ENCODE measurements at places on chromosomes 16 and 17.

- DNase-seq, result no peak
Measured at GRCh38 chr17:80455336-80455710, 21.1 kb downstream of the NPTX1 start.

GRCh38 chr16:55534756-55535155 lies 25.9 kb downstream of the LPCAT2 start:
- DNase-seq, result no peak

- DNase-seq, result no peak
Measured at GRCh38 chr16:9419161-9419560, 327.7 kb downstream of the HAPSTR1 start.

DNA sequence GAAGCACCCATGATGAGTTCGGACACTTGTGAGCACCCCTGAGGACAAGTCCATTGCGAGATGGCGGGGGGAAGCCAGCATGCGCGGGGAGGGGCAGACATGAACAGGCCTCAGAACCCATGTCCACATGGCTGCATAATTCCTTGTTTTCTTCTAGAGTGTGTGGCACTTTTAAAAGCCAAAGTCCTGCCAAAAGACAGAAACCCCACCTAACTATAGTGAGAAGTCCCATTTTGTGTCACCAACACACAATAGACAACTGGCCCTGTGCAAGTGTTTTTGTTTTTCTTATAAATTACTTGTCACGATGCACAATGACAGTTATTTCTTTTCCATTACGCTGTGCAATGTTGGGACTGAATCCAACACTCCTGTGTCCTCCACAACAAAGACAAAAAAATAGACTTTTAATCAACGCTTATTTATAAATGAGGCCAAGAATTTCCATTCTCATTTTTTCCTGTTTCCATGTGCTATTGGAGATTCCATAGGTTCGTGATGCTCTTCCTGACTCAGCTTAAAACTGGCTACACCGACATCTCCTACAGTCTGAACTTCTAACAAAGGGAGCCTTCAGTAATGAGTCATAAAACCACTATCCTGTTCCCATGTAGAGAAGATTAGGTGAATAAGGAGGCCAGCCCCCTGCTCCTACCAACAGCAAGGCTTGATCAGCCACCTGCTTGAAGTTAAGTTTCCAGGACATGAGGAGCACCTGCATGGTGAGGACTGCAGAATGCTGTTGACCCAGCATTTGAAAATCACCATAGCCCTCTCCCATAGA lies 98.9 kb downstream of the ZNF423 start:
- DNase-seq, result no peak

DNA sequence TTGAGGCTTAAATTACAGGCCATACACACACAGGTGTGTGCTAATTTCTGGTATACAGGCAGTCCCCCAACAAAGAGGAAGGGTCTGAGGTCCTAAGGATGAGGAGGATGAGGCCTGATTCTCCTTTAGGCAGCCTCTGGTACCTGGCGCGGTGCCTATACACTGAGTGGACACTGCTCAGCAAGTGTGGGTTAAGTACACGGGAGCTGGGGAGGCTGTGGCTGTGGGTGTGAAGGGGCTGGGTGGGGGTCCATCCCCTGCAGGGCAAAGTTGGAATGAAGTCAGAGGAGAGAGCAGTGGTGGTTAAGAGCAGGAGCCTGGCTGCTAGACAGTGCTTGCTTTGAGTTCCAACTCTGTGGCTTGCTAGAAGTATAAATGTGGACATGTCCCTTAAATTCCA lies 10.9 kb downstream of the MRM1 start:
- no peak for DNase-seq

DNA sequence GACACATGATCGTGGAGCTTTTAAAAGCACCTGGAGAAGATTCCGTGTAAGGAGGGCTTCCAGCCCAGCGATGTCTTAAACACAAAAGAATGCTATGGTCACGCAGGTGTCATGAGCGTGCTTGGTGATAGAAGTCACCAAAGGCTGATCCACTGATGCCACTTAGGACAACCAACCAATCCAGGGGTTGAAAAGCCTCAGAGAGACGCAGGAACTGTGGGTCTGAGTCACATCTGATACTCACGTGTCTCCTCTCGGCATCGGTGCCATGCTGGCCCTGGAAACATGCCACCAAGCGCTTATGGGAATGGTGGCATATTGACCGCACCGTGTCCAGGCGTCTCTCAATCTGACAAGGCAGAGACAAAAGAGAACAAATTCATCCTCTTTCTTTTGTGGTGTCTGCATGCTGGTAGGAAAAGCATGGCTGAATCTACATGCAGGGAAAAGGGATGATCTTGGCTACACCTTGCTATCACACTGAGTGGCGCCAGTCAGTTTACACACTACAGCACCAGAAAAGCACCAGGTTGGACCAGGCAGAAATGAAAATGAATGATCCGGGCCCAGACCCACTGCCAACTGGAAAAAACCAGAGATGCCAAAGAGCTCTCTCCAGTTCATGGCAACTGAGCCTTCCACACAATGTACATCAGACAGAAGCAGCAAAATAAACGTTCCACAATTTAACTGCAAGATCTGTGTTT lies 38.0 kb downstream of the ARHGAP17 start:
- no peak for DNase-seq

GRCh38 chr17:55632236-55632635 lies 90.4 kb downstream of the TMEM100 start:
- DNase-seq, result no peak

- DNase-seq, result no peak
Measured at GRCh38 chr16:86593913-86594620, 15.7 kb downstream of the FOXL1 start.

GRCh38 chr17:40478486-40478885 lies 22.9 kb downstream of the TNS4 start:
- DNase-seq, result no peak

DNA sequence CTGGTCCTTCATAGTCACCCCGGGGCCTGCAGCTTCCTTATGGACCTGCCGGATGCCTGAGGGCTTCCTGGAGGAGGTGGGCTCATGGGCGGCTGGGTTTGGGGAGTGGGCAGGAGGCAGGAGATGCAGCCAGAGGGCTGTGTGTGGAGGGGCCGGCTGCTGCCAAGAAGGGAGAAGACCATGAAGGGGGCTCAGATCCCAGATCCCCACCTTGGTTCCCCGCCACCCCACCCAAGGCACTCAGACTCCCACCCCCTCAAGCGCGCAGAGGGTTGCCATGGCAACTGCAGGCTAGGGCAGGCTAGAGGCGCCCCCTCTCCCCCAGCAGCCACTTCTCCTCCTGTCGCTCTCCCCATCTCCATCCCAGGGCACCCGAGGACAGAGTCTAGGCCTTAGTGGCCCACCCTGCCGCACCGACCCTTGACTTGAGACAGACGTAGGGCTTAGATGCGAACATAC lies 104.5 kb downstream of the CRLF3 start:
- no peak for DNase-seq

DNA sequence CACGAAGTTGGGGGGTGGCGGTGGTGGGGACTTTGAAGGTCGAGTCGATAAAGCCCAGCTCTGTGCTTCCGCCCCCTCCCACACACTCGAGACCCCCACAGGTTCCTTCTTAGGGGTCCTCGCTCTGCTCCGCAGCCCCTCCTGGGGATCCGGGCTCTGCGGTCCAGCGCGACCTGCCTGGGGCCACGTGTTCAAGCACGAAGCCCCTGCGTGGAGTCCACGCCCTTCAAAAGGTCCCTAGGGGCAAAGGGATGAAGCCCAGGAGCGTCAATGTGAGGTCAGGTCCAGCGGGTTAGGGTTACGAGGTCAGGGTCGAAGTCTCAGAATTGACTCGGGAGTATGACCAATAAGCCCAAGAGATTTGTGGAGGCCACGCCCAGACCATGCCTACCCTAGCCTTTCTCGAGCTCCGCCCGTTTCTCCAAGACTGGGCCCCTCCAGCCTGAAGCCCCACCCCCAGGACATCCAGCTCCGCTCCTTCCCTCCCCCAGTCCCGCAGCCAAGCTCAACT lies 786 bp upstream of the CACNA1G start:
- no peak for DNase-seq

GRCh38 chr17:28147017-28147416 lies 104.5 kb downstream of the NLK start:
- no peak for DNase-seq

DNA sequence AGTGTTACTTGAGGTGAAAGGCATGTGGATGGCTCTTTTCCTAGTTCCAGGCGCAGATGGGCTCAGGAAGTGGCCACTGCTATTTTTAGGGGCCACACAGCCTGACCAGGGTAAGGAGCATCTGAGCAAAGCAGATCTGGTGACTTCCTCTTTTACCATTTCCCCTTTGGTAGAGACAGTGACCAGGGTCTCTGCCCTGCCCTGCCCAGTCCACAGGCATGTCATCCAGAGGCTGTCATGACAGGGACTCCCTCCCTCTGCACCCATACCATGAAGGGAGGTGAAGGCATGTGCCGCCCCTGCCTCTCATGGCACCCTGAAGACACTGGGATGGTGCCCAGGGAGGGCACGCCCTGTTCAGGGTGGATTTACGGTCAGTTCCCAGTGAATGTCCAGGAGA lies 2.2 kb downstream of the PLA2G15 start:
- DNase-seq, result no peak

GRCh38 chr17:80650751-80651518 lies 106.3 kb downstream of the RPTOR start:
- DNase-seq, result no peak

DNA sequence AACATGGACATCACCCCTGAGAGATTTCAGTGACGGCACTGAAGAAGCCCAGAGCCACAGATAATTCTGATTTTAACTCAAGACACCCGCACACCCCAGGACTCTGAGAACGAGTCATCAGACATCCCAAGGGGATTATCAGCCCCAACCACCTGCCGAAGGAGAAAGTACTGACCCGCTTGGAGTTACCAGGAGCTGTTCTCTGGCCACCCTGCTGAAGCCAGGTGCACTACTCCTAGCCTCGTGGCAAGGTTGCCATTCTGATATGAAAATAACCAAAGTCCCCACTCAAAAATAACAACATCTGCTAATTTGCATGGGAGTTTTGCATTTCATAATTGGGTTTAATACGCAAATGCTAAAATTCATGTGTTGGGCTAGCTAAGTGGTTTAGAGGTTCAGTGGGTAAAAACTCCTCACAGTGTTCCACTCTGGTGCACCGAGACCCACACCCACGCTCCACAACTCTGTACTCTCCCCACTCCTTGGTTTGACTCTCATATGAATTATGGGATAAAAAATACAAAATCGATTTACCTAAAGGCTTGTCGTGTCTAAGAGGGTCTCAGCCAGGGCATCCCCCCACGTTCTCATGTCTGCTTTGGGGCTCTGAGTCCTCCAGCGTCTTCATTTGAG lies 143.0 kb upstream of the NOL11 start:
- DNase-seq, result no peak

DNA sequence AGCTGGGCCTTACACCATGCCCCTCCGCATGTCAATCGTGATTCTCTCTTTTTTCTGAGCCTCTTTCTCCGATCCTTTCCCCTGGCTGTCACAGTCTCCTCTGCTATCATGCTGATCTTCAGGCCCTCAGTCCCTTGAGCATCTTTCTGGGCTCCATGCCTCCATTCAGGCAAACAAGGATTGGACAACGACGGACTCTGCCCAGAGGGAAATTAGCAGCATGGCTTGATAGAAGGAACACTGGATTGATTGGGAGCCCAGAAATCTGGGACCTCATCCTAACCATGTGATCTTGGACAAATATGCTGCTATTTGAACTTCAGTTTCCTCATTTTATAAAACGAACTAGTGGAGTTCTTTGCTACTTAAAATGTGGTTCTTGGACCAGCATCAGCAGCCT lies 19.6 kb upstream of the PHF12 start:
- no peak for DNase-seq

- no peak for DNase-seq
Measured at GRCh38 chr17:60602385-60602742, 2.4 kb downstream of the PPM1D start.

DNA sequence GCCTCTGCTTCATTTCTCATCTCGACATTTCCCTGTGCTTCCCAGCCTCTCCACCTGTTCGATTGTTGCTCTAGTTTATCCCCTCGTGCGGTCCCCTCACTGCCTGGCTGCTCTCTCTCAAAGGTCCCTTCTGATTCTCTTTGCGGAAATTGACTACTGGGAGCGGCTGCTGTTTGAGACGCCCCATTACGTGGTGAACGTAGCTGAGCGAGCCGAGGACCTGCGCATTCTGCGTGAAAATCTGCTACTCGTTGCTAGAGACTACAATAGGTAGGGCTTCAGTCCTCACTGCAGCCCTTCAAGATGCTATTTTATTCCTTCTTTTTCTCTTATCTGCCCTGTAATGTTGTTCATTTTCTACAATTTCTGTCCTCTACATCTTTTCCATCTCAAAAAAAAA lies 39.4 kb downstream of the DNAH2 start:
- no peak for DNase-seq

- no peak for DNase-seq
Measured at GRCh38 chr17:63988741-63989621, 9.2 kb upstream of the PRR29 start.

DNA sequence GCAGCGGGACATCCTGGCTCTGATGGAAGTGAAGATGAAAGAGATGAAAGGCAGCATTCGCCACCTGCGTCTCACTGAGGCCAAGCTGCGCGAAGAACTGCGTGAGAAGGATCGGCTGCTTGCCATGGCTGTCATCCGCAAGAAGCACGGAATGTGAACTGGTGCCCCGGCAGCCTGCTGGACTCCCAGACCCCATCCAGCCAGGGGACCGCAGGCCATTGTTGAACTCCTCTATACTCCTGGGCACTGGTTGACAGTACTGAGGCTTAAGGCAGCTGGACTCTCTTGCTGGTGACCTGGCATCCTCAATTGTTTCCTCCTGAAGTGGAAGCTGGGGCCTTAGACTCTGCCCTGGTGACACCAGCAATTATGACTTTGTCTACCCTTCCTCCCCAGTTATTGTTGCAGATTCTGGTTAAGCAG lies 1.2 kb downstream of the THAP11 start:
- DNase-seq, result no peak

- DNase-seq, result no peak
Measured at GRCh38 chr17:50781167-50781566, 13.8 kb upstream of the ANKRD40CL start.

DNA sequence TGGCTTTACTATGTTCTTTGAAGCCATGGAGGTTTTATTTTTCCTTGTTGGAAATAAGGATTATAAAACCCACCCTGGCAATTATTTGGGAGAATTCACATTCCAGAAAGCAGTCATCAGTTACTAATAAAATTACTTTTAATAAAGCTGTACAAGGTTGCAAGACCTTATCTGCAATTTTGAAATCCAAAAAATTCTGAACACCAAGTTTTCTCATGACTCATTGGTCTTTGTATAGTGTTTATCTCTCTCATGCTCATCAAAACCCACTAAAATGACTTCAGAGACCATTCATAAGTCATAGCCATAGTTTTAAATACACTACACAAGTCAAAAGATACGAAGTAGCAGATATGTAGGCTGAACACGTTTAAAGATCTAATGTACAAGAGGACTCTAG lies 6.0 kb upstream of the KRT38 start:
- DNase-seq, result no peak

GRCh38 chr17:31843070-31843745 lies 15.8 kb downstream of the COPRS start:
- DNase-seq, result no peak

DNA sequence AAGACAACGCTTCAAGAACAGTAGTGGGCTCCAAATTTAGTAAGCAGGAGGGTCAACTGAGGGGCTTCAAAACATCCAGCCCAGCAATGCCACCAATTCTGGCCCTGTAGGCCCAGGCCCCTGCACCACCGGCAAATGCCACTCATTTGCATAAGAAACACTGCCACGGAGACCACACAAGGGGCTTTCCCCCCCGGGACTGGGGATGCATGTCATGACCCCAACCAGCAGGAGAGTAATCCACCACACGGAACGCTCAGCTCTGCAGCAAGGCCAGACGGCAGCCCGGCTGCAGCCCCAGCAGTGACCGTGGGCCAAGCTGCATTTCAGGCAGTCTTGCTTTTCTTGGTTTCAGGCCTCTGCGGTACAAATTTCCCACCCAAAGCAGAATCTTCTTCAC lies 14.1 kb downstream of the TMEM11 start:
- no peak for DNase-seq

- DNase-seq, result no peak
Measured at GRCh38 chr17:34413443-34414119, 50.5 kb upstream of the CCL1 start.

Measured in esophagus squamous epithelium (tissue), 5 donors.